NAMALWA (cell line): ENCODE measurements at places on chromosomes 2 and 18.

DNA sequence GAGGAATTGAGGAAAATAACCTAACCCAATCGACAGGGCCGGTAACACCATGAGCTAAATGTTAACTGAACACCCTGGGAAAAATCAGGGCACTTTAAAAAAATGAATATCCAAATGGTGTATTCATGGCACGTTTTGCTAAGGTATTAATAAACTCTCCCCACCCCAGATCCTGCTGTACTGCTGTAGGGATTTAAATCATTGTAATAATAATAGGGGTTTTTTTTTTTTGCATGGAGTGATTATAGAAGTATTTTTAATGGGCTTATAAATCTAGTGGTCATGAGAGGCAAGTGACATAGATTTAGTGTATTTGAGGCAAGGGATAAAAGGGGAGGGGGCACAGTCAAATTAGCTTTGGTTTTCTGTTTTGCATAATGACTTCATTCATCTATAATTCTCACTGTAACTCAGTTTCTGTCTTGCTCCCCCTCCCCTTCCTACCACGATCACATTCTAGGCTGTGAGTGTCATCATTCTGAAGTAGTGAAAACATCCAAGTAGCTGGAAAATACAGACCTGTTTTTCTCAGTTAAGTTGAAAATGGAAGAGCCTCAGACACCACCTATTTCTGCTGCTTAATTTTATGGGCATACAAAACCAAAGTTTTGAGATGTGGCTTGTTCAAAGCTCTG lies 18.2 kb upstream of the MGAT5 start:
- no peak for DNase-seq

GRCh38 chr2:207113414-207113813 lies 52.3 kb downstream of the KLF7 start:
- no peak for DNase-seq

GRCh38 chr2:122804494-122804893 lies 1049.0 kb downstream of the TSN start:
- no peak for DNase-seq

DNA sequence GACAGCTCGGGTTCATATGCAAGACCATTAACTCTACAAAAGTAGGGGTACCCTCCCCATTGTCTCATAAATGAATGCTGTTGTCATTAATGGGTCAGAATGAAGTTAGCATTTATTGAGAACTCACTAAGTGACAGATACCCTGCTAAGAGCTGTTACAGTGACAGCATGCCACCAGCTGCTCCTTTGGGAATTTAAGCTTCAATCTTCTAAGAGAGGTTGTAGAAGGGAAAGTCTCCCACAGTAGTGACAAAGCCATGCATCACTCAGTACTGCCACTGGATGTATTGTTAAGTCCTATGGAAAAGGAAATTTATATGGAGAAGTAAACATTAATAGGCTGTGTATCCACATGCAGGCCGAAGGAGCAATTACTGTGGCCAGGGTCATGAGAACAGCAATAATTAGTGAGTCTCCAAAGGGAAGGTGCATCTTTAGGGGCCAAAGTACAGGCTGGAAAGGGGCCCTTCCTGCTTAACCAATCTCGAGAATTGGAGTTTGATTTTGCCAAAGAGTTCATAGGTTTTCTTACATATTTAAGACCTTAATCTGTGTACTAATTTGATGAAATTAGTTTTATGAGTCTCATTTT lies 64.5 kb upstream of the FAM124B start:
- DNase-seq, result no peak

GRCh38 chr2:186540941-186541340 lies 48.9 kb upstream of the ITGAV start:
- DNase-seq, result no peak

GRCh38 chr2:157269922-157270321 lies 12.4 kb downstream of the GALNT5 start:
- DNase-seq, result peak; percentile 15

DNA sequence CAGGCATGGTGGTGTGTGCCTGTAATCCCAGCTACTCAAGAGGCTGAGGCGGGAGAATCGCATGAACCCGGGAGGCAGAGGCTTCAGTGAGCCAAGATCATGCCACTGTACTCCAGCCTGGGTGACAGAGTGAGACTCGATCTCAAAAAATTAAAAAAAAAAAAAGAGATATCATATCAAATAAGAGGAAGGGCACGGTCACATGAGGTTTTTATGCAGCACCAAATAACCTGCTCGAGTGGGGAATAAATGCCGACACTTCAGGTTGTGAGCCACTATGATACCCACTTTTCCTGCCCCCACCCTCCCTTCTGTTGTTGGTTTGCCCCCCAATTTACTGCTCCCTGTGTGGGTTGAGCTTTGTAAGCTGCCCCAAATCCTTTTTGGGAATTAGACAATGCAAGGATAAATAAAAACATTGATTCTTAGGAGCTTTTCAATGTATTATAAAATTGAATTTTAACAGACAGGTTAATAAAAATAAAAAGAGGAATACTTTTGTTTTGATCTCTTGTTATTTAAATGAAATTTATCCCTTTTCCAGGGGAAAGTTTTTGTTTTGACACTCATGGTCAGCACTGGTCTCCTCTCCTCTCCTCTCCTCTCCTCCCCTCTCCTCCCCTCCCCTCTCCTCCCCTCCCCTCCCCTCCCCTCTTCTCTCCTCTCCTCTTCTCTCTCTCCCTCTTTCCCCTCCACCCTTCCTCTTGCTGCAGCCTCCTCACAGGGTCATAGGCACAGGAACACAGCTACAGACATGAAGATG lies 29.2 kb downstream of the CD8B start:
- no peak for DNase-seq

- peak; percentile 34 for DNase-seq
Measured at GRCh38 chr2:209463226-209463625, 39.4 kb downstream of the MAP2 start.

- no peak for DNase-seq
Measured at GRCh38 chr2:230924092-230924469, 961 bp downstream of the GPR55 start.

DNA sequence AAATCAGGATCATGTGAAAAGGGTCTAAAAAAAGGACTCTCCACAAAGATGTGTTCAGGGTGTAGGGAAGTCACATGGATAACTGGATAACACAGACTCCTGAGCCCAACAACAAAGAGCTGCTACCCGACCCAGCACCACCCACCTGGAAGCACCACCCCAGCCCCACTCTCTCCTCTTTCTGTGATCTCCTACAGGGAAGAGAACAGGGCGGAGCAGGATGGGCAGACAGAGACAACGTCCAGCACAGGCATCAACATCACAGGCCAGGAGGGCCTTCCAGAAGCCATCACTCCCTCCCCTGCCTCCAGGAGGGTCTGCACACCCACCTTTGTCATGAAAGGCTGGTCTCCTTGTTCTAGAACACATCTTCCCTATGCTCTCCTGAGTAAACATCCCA lies 1.3 kb upstream of the CIB4 start:
- DNase-seq, result no peak

DNA sequence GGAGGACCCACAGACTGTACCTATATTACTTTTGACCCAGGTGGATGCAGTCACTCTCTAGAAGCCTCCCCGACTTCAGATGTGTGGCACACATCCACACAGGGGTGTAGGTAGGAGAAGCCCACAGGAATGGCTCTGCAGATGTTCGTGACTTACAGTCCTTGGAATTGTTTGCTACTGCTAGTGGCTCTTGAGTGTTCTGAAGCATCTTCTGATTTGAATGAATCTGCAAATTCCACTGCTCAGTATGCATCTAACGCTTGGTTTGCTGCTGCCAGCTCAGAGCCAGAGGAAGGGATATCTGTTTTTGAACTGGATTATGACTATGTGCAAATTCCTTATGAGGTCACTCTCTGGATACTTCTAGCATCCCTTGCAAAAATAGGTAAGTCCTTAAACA lies 605 bp downstream of the SLC9A4 start:
- DNase-seq, result no peak

DNA sequence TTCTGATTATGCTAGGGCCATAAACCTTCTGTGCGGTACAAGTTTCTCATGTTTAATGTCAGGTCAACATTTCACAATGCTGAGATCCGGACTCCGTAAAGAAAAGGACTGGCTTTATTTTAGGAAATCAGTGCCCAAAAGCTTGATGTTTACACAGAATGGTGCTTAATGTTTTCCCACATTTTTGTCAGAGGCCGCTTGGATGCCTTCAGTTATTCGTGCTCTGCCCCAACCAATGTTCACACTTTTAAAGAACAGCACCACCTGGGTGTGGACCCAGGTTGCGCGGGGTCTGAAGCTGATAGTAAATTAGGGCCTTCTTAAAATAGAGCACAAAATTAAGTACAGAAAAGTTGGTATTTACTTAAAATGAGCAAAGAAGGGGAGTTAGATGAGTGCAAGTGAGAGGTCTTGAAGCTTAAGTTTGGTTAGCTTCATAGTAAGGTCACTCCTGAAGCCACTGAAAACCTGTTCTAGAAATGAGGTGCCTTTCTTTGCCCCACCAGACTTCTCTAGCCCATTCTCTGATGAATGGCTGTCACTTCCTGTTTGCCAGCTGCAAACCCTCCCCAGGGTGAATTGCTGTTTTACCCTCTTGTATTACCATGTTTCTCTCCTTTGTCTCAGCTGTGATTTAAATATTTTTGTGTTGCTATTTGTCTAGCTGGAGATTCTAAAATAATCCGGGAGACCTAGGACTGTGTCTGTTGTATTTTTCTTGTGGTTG lies 20.5 kb downstream of the SLC3A1 start:
- peak; percentile 29 for DNase-seq

- peak; percentile 64 for DNase-seq
Measured at GRCh38 chr2:195318440-195319111, 338.4 kb upstream of the SLC39A10 start.

GRCh38 chr2:233411162-233411561 lies 56.9 kb downstream of the DGKD start:
- DNase-seq, result no peak

DNA sequence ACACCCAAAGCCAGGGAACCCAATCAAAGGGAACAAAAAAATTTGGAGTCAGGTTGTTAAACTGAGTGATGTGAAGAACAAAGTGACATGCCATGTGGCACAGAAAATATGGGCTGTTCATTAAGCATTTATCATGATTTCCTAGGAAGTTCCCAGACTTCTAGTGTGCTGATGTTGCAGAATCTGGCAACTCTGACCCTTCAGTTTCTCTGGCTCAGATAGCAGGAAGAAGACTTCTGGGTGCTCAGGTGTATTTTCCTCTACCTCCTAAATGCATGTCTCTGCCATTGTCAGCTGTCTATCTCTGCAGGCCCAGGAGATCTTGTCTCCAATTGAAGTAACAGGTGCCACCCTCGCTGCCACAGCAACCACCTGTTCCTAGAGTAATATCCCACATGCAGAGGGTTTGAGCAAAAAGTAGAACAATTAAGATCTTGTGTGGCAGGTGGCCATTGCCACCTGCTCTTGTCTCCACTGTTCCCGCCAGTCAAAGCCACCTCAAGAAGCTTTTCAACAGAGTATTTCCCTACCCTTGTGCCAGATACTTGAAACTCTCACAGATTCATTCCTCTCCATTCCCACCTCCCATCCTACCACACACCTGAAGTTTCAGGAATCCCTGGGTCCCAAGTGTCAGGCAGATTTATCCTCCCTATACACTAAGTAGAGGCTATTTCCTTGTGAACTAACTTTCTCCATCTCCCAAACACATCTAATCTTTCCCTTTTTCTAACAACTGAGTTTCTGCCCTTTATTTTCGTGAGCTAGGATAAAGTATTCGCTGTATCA lies 533.7 kb upstream of the CHAC2 start:
- DNase-seq, result no peak

DNA sequence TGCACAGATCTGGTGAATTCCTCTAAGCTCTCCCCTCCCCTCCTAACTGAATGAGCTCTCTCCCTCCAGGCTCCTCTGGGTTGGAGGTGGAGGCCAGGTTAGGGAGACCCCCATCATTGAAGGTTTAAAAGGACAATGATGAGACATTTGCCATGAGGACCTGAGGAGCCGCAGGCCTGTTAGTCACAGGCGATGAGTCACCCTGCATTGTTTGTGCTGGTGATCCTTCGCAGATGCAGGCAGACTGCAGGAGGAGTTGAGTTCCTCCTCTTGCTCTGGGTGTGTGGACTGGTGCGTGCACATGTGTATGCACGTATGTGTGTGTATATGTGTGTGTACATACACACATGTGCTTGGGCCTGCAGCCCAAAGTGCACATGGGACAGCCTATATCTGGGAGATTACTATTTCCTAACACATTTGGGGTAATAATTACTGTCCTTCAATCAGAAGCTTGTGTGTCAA lies 42.0 kb downstream of the MCFD2 start:
- no peak for DNase-seq

DNA sequence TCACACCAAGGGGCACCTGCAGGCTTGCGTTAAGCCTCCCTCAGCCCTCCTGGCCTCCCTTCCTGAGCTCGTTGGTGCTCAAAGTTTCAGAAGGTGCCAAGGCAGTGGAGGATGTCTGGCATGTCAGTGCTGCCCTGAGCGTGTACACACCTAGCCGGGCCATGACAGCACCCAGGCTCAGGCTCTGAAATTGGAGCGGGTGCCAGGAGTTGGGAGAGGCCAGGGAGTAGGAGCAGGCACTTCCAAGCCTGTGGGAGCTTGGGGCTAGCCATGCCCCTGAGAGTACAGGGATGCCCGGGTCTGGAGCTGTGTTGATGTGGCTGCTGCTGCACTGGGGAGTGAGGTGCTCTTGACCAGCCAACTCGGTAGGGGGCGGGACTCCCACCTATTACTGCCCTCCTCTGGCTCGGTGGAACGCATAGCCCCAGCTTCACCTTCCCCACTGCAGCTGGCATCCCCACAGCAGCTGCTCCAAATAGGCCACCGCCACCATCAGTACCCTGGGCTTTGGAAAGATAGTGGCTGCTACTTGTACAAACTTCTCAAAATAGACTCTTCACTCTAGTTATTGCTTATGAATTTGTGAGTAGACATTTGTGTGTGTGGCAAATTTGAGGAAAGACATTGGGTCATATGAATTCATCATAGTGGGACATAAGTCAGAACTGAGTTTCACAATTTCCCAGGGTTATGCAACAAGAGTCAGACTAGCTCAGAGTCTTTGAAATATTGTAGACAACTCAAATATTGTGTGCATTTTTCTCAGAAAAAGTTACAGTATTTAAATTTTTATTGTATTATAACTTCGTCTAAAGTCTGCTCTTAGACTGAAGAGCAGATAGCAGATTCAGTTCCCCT lies 6.8 kb upstream of the PCARE start:
- no peak for DNase-seq

- DNase-seq, result no peak
Measured at GRCh38 chr2:104584393-104584792, 269.5 kb upstream of the POU3F3 start.
